GM23248 (cell line): ENCODE measurements at places on chromosomes 7 and 10. TPM values are rescaled to one million over a fixed set of nuclear protein-coding genes. Genes with fewer than 3 reads are reported as not detected.

The DUS4L gene
- total RNA-seq, result 2.5 and 7.6 TPM in 2 replicates

DNA sequence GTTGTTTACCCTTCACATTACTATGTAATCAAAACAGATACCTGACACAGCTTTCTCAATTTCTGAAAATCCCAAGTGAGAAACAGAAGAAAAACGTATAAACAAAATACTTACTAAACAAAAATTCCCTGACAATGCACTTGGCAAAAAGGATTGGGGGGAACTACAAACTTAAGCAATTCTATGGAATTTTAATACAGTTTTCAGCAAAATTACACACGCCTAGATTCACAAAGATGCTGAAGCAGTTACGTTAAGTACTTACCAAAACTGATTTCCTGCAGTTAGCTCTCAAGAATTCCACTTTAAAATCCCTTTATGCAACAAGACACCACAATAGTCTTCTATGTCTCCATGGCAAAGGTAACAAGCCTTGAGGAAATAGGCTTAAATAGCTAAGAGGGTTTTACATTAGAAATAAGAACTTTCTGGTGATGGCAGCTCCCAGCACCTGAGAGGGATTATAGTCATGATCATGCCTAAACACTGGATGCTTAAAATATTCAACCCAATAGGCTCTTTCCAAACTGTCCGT lies 10.8 kb downstream of the TOMM7 start:
- no peaks in the 10 kb centered on the region for H3K4me1 ChIP-seq
- H3K27me3 ChIP-seq, result no peaks in the 10 kb centered on the region
- no peak for DNase-seq
- peaks cover 32% of the 10 kb centered on the region for H3K36me3 ChIP-seq

The TFEC gene
- total RNA-seq, result 0.51 TPM in 1 of 2 replicates, not detected in the other

GRCh38 chr10:80411681-80412220 lies 3.4 kb downstream of the PRXL2A start:
- no peak overlapping the region for H3K4me3 ChIP-seq
- no peaks in the 10 kb centered on the region for H3K36me3 ChIP-seq
- no peaks in the 10 kb centered on the region for H3K4me1 ChIP-seq
- H3K27me3 ChIP-seq, result peaks cover 22% of the 10 kb centered on the region

The HECW1 gene
- total RNA-seq, result 4.8 and 8.7 TPM in 2 replicates

DNA sequence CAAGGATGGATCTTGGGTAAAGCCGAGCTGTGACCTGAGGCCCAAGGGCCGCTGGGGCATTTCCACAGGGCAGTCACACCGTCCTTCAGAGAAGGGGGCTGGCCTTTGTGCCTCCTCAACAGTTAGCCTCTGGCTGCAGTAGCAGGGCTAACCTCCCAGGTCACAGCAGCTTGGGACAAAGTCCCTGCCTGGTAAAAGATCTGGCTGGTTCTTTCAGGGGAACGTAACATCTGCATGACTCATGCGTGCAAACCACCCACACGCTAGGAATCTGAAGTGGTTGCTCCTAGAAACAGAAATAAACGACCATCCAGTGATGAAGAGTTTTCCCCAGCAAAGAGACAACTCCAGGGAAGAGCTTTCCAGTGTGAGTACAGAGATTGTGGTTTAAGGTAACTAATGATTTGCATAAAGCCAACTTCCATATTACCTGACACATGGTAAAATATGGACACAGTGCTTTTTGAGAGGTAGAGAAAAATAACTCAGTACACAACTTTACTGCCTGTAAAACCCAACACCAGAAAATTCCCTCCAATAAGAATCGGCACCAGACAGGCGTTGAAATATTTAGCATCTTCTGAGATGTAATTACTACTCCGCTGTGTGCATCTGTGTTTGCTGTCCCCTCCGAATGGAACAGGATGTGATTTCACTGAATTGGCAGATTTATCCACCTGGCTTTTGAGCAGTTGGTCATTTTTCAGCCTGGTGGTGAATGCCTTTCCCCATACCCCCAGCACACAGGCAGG lies 84.9 kb upstream of the ADRB1 start:
- H3K4me3 ChIP-seq, result no peak overlapping the region
- H3K36me3 ChIP-seq, result no peaks in the 10 kb centered on the region
- peak; percentile 96 for DNase-seq
- H3K27me3 ChIP-seq, result no peaks in the 10 kb centered on the region

DNA sequence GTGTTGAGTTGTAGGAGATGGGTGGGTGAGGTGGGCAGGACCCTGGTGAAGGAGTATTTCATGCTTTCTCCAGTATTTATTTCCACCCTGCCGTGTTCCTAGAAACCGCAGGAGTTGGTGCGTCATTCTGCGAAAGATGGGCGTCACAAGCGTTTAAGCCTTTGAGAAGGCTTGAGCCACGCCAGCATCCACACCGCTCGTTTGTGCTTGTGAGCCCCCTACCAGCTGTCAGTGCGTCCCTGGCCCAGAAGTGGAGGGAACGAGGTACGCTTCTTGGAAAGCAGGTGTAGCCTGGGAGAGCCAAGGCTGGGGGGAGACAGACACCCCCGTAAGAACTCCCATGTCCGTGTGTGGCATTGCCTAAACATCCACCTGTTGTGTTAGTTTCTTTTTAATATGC lies 5.7 kb downstream of the AGAP3 start:
- DNase-seq, result no peak
- H3K4me3 ChIP-seq, result no peak overlapping the region
- no peaks in the 10 kb centered on the region for H3K36me3 ChIP-seq
- H3K27me3 ChIP-seq, result no peaks in the 10 kb centered on the region

GRCh38 chr7:29310625-29311024 lies 116.0 kb downstream of the CHN2 start:
- DNase-seq, result no peak
- peaks cover 70% of the 10 kb centered on the region for H3K27me3 ChIP-seq
- no peak overlapping the region for H3K27ac ChIP-seq

DNA sequence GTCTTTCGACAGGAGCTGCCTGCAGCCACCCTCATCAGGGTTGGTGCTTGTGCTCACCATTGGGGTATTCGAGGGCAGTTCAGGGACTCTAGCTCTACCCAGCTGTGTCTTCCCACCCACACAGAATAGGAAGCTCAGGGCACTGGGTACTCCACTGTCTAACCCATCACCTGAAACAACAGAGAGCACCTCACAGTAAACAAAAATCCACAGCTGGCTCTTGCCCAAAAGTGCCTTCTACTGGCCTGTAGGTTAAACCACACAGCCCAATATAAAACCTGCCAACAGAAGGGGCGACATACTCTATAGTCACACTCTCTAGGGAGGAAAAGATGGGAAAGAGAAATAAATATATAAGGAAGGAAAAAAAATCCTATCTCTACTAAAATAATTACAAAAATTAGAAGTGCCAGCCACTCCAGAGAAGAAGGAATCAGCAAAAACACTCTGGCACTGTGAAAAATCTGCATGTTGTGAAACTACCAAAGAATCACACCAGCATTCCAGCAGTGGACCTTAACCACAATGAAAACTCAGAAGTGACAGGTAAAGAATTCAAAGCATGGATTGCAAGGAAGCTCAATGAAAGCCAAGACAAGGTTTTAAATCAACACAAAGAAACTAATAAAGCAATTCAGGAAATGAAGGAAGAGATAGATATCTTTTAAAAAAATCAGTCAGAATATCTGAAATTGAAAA lies 110.0 kb downstream of the HGF start:
- H3K4me3 ChIP-seq, result no peak overlapping the region
- DNase-seq, result no peak
- no peaks in the 10 kb centered on the region for H3K27me3 ChIP-seq
- H3K36me3 ChIP-seq, result no peaks in the 10 kb centered on the region
- no peak overlapping the region for H3K27ac ChIP-seq
- no peaks in the 10 kb centered on the region for H3K4me1 ChIP-seq

GRCh38 chr10:132493756-132494290 lies 43.8 kb upstream of the INPP5A start:
- H3K4me1 ChIP-seq, result peaks cover 5% of the 10 kb centered on the region; the same call in 1 of the 2 replicates
- no peak overlapping the region for H3K27ac ChIP-seq
- no peaks in the 10 kb centered on the region for H3K36me3 ChIP-seq

DNA sequence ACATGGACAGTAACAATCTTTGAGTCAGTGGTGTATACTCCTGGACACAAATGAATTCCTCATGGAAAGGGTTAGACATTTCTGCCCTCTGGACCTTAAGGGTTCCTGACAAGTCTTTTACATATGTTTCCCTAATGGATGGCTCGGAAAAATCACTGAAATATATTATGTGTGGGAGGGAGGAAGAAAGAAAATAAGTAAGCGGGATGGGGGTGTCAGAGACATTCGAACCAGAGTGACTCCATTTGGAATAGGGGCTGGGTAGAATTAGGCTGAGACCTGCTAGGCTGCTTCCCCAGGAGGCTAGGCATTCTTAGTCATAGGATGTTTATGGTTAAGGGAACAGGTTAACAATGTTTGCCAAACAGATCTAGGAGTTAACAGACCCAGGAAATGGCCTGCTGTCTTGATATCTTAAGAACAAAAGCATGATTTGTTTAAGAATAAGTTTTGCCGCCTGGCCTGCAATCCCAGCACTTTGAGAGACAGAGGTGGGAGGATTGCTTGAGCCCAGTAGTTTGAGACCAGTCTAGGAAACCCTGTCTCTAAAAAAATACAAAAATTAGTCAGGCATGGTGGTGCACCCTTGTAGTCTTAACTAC lies 1241.7 kb downstream of the TYW1 start:
- no peak overlapping the region for H3K4me3 ChIP-seq
- H3K4me1 ChIP-seq, result no peaks in the 10 kb centered on the region
- DNase-seq, result no peak
- H3K27ac ChIP-seq, result no peak overlapping the region

The STRA8 gene
- not detected in 2 replicates for total RNA-seq

GRCh38 chr10:63761243-63761642 lies 240.0 kb downstream of the REEP3 start:
- no peak overlapping the region for H3K4me3 ChIP-seq
- H3K4me1 ChIP-seq, result peaks cover under 1% of the 10 kb centered on the region; the same call in 1 of the 2 replicates
- no peaks in the 10 kb centered on the region for H3K36me3 ChIP-seq
- DNase-seq, result no peak
- H3K27ac ChIP-seq, result no peak overlapping the region
- H3K27me3 ChIP-seq, result no peaks in the 10 kb centered on the region

GRCh38 chr7:69187824-69188333 lies 410.4 kb upstream of the AUTS2 start:
- no peaks in the 10 kb centered on the region for H3K27me3 ChIP-seq
- H3K27ac ChIP-seq, result no peak overlapping the region
- H3K4me1 ChIP-seq, result no peaks in the 10 kb centered on the region
- no peak overlapping the region for H3K4me3 ChIP-seq

DNA sequence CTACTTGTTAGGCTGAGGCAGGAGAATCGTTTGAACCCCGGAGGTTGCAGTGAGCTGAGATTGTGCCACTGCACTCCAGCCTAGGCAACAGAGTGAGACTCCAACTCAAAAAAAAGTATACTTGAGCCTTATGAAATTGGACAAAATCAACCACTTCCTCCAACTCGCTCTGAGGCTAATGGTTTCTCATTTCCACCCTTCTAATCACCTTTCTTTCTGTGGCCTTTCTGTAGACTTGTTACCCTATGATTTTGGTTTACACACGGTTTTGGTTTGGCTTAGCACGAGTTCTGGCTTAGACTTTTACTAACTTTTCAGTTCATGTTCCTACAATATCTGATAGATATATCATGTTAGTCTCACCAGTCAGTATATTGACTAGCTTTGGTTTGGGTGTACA lies 152.0 kb downstream of the PHTF2 start:
- H3K36me3 ChIP-seq, result no peaks in the 10 kb centered on the region
- H3K4me3 ChIP-seq, result no peak overlapping the region
- no peaks in the 10 kb centered on the region for H3K27me3 ChIP-seq
- no peak for DNase-seq

The CPA4 gene
- 8.6 and 16.7 TPM in 2 replicates for total RNA-seq

DNA sequence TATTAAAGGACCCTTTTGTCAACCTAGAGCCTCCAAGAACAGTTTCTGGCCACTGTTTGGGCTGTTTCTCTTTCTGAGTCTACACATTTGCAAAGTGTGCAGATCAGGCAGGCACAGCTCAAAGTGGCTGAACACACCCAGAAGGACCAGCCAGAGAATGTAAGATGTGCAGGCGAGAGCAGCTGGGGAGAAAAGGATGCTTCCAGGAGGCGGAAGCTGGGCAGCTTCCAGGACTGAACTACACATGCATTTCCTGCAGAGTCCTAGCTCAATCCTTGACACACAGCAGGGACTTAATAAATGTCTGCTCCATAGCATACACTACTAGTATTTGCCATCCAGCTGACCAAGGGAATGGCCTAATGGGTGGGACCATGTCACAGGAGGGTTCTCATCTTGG lies 70.9 kb downstream of the CTBP2 start:
- no peaks in the 10 kb centered on the region for H3K27me3 ChIP-seq
- H3K4me3 ChIP-seq, result no peak overlapping the region
- no peaks in the 10 kb centered on the region for H3K36me3 ChIP-seq
- peaks cover 35% of the 10 kb centered on the region for H3K4me1 ChIP-seq

GRCh38 chr10:6978187-6978627 lies 398.1 kb upstream of the PRKCQ start:
- no peaks in the 10 kb centered on the region for H3K36me3 ChIP-seq
- DNase-seq, result no peak
- H3K4me1 ChIP-seq, result no peaks in the 10 kb centered on the region
- H3K27ac ChIP-seq, result no peak overlapping the region

DNA sequence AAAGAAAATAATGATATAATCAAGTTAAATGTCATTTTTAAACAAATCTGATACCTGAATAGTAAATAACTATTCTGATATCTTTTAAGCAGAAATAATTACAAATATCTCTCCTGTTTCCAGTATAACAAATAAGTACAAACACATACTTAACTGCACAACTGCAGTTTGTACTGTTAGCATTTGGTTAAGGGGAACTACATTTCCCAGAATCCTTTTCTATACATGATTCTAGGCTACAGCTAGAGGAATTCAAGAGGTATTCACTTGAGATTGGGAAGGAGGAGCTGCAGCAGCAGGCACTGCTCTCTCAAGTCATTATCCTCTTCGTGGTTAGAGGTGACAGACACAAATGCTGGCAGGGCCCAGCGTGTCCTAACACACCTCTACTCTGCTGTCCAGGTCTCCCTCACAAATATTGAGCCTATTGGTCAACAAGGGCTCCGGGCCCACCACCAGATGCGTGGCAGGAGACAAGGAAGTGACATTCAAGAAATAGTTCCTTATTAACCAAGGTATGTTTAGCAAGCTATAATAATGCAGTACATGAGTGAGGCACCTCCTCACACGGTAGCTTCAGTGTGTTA lies 255.1 kb upstream of the MKLN1 start:
- DNase-seq, result peak; percentile 56
- H3K27me3 ChIP-seq, result no peaks in the 10 kb centered on the region

DNA sequence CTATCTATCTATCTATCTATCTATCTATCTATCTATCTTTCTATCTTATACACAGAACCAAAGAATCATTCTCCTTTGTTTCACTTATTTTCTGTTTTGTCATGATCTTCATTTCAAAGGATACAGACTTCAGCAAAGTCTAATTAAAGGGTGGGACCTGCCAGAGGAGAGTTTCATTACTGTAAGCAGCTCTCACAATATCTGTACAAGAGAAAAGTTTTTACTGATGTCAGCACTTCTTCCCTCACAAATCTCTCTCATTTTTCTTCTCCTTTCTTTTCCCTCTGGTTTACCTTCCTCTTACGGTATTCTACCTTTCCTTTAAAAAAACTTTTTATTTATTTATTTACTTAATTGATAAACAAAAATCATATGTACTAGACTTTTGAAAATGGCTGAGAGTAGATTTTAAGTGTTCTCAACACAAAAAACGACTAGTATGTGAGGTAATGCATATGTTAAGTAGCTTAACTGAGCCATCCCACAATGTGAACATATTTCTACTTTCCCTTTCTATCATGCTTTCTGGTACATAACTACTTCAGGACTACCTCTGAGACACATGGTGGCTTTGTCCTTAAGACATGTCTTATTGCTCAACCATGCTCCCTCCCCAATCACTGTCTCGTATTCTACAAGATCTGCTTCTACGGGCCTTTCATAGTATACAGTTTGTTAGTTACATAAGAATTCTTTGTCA lies 699.3 kb downstream of the PHTF2 start:
- H3K4me3 ChIP-seq, result no peak overlapping the region
- DNase-seq, result no peak
- no peak overlapping the region for H3K27ac ChIP-seq
- no peaks in the 10 kb centered on the region for H3K27me3 ChIP-seq

The TPST1 gene
- 46.0 and 54.1 TPM in 2 replicates for total RNA-seq
